ENCODE measurements at places on chromosomes 5 and 9.

DNA sequence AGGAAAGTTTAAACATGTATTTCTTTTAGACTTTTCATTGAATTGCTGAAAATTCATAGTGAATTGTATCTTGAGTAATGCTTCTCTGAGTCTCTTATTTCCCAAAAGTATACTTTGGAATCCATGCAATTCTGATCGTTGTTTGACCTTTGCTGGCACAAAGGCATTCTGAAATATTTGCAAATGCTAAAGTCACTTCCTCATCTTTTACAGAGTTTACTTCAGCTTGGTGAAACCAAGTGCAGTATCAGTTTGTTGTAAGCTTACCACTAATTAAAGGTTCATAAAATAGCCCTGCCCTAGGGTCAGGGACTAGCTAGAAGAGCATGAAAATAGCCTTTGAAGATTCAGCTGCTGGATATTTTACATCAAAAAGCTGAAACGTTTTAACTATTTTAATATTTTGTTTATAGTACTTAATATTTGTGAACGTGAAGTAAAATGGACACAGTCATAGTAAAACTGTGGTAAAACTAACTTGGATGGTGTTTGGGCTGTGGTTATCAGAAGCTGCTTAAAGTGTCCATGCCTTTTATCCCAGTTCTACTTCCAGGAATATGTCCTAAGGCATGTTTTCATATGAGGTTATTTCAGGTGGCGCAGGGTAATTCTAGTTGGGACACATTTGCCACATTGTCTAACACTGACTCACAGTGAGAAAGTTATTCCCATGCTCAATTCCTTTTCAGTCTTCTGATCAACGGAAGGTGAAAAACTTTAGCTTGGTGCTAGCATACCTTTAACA lies 45.3 kb downstream of the SLC22A5 start:
- no peak for DNase-seq

- no peak for DNase-seq
Measured at GRCh38 chr5:64458948-64459347, 46.9 kb upstream of the RGS7BP start.

- DNase-seq, result no peak
Measured at GRCh38 chr9:84492366-84493159, 152.0 kb upstream of the SLC28A3 start.

DNA sequence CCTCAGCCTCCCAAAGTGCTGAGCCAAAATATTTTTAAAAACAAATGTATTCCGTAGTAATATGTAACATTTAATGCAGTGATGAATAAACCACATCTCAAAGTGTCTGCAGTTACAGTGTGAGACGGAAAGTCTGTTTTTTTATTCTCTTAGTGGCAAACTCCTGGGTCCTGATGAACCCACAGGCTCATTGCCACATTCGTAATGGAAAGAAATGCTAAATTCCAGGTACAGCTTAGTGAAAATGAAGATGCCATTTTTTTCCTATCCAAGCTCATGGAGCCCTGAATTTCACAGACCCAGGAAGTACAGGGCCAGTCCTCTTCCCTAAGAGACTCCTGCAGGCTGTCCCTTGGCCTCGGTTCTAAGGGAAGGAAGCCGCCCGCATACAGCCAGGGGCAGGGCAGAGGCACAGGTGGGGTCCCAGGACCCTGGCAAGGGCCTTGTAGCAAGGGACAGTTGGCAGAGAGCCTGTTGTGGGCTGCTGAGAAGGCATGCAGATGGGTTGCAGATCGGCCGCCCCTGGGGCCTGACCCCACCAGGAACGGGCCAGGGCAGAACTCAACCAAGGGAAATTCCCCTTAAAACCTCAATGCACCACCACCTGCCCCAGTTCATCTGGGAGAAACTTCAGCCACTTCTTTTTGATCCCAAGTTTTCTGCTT lies 36.2 kb downstream of the IPPK start:
- DNase-seq, result no peak

GRCh38 chr5:133709209-133709725 lies 96.9 kb upstream of the FSTL4 start:
- no peak for DNase-seq

DNA sequence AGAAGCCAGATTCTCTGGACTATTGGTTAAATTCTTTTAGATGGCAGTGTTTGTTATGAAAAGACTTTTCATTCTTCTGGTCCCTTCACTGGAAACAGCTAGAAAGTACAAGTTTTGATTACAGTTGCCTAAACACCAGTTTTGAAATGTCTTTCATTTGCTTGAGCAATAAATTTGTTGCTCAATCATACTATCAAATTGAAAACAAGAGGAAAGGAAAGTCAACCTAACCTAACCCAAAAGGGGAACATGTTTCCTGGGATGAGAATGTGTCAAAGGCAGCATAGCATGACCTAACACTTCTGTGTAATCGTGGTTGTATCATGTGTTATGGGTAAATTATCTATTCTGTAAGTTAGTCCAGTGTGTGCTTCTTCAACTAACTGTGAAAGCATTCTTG lies 213.2 kb downstream of the TMC1 start:
- no peak for DNase-seq

DNA sequence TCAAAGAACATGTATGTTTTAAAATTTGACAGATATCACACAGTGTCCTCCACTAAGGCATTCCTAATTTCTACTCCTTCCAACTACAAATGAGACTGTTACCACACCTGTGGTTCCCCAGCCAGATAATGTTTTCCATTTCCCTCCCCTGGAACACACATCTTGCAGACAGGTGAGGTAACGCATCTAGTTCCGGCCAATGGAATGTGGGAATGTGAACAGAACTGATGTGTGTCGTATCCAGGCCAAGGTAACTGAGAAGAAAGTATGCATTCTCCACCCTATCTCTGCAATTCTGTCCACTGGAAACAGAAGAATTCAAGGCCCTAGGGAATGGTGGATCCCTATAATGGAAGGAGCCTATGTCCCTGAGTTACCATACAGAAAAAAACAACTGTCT lies 19.9 kb upstream of the NR4A3 start:
- no peak for DNase-seq

Measured in AG08395 (cell line).